Renal cortex interstitium (tissue), 15 donors: ENCODE measurements at places on chromosomes 1 and 21.

DNA sequence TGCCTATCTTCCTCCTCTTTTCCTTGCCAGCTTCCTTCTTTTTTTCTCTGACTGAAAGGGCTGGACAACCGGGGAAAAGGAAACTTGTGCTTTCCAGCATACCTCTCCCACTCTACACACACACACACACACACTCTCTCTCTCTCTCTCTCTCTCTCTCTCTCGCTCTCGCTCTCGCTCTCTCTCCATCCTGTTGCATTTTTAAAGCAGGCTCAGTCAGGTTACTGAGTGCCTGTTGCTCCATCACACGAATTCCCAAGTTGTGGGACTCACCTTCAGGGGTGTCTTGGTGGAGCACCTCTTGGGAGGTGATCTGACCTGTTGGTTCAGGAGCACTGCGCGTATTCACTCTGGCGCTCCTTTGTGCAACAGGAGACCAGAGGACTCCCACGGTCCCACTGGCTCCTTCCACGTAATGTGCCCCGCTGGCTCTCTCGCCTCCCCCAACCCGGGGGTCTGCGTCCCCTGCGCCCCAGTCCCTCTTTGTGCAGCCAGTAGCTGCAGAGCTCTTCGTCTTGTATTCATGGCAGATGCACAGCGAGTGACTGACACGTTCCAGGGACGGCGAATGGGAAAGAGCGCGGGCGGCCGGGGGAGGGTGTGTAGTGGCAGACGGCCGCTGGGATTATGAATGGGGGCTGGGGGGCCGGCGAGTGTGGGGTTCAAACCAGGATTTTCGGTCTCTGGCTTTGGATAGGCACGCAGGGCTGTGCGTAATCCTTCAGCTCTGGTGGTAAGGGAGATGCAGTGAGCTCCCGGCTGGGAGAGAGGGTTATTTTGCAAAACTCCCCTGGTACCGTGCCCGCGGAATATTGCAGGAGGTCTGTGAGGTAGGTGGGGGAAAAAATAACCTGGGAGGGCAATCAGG lies 660 bp upstream of the PDE4B start:
- no peak for DNase-seq

DNA sequence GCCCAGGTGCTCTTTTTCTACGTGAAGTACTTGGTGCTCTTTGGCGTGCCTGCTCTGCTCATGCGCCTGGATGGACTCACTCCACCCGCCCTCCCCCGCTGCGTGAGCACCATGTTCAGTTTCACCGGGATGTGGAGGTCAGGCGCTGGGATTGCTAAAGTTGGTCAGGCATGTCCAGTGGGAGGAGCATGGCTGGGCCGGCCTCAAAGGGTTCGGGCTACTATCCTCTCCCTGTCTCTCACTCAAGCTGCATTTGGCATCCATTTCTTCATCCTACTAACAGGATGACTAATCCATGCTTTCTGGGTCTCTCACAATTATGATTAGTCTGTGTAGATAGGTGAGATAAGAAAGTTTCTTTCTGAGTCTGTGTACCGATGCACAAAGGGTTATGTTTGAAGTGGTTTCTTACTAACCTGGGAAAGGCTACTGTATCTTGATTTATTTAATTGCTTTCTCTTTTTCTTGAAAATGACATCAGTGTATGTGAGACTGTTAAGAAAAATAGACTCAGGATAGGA lies 135.9 kb downstream of the HHAT start:
- DNase-seq, result no peak

DNA sequence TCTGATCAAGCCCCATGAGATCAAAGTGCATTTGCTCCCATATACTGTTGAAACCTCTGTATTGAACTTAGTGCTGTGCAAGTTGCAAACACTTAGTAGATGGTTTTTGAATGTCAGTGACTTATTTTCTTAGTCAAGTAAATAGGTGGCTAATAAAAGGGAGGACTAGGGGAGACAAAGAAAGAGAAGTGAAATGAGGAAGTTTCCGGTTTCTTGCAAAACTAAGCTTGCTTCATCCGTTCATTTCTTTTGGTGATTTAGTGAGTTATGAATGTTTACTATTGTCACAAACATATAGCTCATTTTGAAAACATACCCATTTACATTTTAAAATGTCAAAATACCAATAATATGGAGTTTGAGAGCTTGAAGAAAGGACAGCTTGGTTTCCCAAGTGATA lies 23.0 kb downstream of the ADAMTS5 start:
- no peak for DNase-seq

- DNase-seq, result no peak
These were observed 807.4 kb upstream of the ADGRL2 start for GRCh38 chr1:80993154-80993980.

DNA sequence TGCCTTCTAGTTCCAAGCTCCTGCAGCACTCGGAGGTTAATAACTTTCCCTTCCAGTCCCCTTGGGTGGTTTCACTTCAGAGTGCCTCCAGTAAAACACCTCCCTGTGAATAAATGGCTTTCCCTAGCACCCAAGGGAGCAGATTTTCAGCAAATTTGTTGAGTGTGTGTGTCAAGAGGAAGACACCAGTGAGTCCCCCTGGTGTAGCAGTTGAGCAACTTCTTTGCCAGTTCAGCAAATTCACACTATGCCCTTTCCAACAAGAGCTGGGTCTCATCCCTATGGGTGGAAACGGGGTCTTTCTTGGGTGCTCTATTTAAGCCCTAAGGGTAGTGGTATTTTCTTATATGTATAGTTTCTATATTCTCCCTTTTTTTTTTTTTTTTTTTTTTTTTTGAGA lies 806 bp upstream of the AADACL4 start:
- no peak for DNase-seq

GRCh38 chr1:54275349-54275748 lies 75.4 kb downstream of the MRPL37 start:
- no peak for DNase-seq

DNA sequence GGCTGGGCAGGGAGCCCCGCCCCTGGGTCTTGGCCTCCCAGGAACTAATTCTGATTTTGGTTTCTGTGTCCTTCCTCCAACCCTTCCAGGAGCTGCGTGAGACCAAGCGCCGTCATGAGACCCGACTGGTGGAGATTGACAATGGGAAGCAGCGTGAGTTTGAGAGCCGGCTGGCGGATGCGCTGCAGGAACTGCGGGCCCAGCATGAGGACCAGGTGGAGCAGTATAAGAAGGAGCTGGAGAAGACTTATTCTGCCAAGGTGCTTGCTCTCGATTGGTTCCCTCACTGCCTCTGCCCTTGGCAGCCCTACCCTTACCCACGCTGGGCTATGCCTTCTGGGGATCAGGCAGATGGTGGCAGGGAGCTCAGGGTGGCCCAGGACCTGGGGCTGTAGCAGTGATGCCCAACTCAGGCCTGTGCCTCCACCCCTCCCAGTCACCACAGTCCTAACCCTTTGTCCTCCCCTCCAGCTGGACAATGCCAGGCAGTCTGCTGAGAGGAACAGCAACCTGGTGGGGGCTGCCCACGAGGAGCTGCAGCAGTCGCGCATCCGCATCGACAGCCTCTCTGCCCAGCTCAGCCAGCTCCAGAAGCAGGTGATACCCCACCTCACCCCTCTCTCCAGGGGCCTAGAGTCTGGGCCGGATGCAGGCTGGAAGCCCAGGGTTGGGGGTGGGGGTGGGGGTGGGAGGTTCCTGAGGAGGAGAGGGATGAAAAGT lies 18.5 kb upstream of the SEMA4A start:
- no peak for DNase-seq
